ENCODE measurements at places on chromosomes 1 and 21. TPM values are rescaled to one million over a fixed set of nuclear protein-coding genes. Genes with fewer than 3 reads are reported as not detected.

The EDARADD gene
- 3.7 TPM for total RNA-seq

The OVAAL gene
- not detected for total RNA-seq

The CDCA8 gene
- 77.2 TPM for total RNA-seq

DNA sequence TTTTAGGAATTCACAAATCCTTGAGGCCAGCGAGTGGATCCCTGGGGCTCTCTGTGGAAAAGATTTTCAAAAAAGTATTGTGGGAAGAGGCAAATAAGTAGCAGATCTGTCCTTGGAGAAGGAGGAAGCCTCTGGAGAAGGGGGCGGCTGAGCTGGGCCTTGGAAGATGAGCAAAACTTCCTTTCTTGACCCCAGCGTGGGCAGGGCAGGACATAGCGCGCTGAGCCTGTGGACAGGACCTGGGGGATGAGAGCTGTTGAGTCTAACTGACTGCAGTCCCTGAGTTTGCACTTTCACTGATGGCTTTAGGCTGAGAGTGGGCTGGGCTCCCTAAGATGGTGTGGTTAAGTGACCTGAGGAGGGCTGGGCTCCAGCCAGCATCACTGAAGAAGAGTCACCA is 170.2 kb upstream of the GALNT2 start:
- no peaks in the 10 kb centered on the region for H3K36me3 ChIP-seq
- no peaks in the 10 kb centered on the region for H3K4me1 ChIP-seq
- H3K27me3 ChIP-seq = peaks cover 48% of the 10 kb centered on the region
- no peak overlapping the region for H3K27ac ChIP-seq
- DNase-seq = no peak
- H3K4me3 ChIP-seq = no peak overlapping the region

- peaks cover 8% of the 10 kb centered on the region for H3K27me3 ChIP-seq
- DNase-seq = no peak
- no peaks in the 10 kb centered on the region for H3K36me3 ChIP-seq
- no peak overlapping the region for H3K27ac ChIP-seq
Measured at GRCh38 chr1:94298861-94299260, 61.5 kb upstream of the ARHGAP29 start.

DNA sequence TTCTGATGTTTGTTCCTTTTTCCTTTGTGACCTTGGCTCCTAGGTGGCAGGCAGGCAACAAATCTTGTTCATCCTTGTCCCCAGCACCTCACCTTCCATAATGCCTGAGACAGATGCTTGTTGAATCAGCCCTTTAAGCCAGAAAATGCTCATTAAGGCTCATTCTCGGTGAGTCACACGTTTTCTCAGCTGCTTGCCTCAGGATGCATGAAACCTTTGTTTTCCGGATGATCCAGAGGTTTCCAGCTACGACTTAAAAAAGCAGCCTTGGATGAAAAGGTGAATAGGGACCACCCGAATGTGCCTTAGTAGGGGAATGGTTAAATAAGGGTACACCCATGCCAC is 4.6 kb upstream of the ATP13A2 start:
- H3K27me3 ChIP-seq = no peaks in the 10 kb centered on the region
- H3K4me3 ChIP-seq = no peak overlapping the region
- no peak for DNase-seq
- peaks cover 35% of the 10 kb centered on the region for H3K4me1 ChIP-seq

- peak; percentile 87 for DNase-seq
- H3K36me3 ChIP-seq = peaks cover 41% of the 10 kb centered on the region
- no peaks in the 10 kb centered on the region for H3K27me3 ChIP-seq
- H3K4me3 ChIP-seq = peak overlapping the region; percentile 98
Measured at GRCh38 chr1:202159534-202160371, 649 bp downstream of the PTPN7 start.
